ENCODE measurements at places on chromosomes 1 and 21.

GRCh38 chr1:109823543-109824348 lies 60.0 kb upstream of the EPS8L3 start:
- DNase-seq = peak; percentile 50

DNA sequence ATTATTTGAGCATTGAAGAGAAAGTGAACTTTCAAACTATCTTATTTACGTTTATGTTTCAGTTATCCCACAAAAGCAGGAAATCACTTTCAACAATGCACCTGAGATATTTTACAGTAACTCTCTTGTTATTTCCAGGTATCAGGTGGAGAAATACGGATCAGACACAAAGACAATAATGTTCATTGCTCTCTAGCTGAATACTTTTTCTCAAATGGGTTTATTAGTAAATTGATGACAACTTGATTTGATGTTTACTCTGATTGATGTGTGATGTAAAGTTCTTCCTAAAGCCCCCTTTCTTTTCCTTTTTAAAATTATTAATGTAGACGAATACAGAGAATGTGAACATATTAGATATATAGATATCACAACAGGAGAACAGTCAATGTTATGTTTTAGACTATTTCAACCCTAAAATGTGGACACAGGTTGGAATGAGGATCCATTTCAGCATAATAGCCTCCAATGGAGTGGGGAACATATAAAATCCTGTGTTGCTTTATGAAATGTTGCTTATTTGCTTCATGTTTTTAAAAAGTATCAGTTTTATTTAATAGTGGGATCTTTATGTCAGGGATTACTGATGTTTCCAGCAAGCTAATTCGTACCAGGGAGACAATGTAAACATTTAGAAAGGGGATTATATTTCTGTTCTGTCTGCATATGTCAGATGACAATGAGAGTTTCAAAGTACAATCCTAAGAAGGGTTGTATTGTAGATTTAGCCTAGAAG lies 1522.3 kb upstream of the TPTE start:
- DNase-seq = no peak

DNA sequence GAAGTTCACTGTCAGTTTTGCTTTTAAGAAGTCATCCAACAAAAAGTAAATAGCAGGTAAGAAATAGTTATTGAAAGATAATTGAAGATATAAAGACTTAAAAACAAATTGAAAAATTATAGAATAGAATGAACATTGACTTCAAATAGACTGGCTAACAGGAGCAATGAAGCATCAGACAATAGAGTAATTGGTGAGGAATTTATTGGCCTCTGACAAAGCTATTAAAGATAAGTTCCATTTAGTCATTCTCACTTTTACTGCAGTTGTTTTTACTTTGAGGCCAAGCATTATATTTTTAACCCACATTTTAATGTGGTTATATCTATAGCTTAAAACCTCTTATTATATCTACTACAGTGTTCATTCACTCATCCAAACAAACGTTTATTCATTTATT lies 228.8 kb upstream of the ADGRL2 start:
- no peak for DNase-seq

DNA sequence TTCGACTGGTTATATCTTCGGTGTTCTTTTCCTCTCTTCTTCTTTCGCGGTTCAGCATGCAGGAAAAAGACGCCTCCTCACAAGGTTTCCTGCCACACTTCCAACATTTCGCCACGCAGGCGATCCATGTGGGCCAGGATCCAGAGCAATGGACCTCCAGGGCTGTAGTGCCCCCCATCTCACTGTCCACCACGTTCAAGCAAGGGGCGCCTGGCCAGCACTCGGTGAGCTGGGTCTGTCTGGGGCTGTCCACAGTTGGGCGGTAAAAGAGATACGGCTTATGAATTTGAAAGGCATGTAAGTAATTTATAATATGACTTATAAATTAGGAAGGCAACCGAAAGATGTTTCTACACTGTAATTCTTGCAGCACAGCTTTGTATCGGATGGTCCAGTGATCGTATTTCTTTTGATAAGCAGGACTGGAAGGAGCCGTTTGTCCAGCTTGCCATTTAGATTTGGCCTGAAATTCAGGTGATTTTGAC lies 334 bp downstream of the CTH start:
- peak; percentile 18 for DNase-seq

- DNase-seq = no peak
These were observed 270.0 kb upstream of the VAMP3 start for GRCh38 chr1:7501084-7501491.

GRCh38 chr21:28133116-28133515 lies 859.6 kb downstream of the LTN1 start:
- no peak for DNase-seq

DNA sequence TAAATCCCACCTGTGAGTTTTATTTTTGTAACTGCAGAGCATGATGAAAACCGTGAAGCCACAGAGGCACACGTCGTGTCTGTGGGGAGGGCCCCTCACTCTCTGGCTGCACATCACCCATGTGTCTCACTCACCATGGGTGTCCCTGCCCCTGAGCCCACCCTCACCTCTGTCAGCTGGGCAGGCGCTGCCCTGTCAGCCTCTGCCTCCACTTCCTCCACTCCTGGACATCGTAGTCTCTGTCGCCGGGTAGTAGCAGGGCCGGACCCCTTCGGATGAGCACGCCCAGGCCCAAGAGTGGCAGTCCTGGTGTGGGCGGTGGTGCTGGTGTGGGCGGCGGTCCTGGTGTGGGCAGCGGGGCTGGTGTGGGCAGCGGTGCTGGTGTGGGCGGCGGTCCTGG lies 37.3 kb downstream of the COL18A1 start:
- no peak for DNase-seq

DNA sequence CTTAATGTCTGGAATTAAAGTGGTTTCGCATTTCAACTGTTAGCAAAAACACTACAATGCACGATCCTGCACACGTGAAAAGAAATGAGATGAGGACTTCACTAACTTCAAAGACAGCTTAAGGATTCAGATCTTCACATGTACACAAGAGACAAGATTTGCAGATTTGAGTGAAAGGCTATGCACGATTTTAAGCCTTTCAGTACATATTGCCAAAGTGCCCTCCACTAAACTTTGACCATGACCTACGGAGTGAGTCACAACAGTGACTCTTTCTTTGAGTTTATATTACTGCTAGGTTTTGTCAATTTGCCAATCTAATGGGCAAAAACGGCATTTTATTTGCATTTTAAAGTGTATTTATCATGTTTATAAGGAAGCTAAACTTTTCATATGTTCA lies 41.2 kb upstream of the CR1L start:
- DNase-seq = peak; percentile 37

DNA sequence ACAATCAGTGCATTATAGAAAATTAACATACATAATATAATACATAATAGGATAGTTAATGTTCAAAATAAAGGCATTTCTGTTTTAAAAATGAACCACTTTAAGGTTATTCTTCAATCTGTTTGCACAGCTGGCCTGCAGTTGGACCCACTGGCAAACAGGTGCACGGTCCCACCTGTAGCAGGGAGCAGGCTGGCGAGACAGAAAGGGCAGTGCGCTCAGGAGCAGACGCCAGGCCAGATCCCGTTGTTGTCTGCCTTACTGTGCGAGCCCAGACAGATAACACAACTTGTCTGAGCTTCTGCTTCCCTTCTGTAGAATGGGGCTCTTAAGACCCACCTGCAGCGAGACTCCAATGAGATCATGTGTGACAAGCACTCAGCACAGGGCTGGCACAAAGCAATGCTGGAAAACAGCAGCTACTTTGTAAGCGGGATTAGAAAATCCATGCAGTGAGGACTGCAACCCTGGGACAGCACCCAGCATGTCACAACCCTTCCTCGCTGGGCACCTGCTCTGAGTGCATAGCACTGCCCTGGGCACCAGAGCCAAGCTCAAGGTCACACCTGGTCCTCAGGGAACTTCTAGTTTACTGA lies 33.5 kb downstream of the VPS26C start:
- DNase-seq = no peak

GRCh38 chr1:36133484-36133883 lies 8.5 kb upstream of the COL8A2 start:
- no peak for DNase-seq

GRCh38 chr1:32870615-32871363 lies at the start of gene FNDC5:
FNDC5 (minus strand) TSS chr1:32870912.
- DNase-seq = no peak

GRCh38 chr1:30360753-30361152 lies 362.6 kb downstream of the MATN1 start:
- DNase-seq = no peak

DNA sequence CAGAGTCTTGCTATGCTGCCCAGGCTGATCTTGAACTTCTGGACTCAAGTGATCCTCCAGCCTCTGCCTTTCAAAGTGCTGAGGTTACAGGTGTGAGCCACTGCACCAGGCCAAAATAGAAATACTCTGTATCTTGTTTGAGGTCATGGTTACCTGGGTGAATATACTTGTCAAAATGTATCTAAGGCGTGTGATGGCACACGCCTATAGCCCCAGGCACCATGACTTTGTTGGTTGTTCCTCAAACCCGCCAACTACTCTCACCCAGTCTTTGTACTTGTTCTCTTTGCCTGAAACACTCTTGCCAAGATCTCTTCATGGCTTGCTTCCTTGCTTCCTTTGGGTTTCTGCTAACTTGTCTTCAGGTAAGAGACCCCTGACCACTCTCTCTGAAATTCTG lies 38.0 kb upstream of the RGS5 start:
- DNase-seq = no peak

- DNase-seq = no peak
These were observed 289.2 kb upstream of the DPYD start for GRCh38 chr1:98210064-98210463.

DNA sequence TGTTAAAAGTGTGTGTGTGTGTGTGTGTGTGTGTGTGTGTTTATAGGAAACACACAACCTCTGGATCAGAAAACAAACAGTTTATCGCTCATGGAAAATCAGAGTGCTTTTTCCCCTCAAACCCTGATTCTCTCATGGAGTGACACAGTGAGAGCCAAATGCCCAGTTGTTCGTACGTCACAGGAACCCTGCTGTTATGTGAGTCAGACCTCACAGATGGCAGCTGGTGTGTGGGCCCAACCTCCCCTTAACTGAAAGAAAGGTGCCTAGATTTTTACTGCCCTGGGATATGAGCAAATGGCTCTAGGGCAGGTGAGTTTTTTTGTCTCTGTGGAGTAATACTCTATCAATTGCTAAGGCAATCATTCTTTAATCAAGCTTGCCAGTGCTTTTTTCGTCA lies 1788.1 kb downstream of the BRINP3 start:
- DNase-seq = no peak

GRCh38 chr21:36606983-36607325 lies 92.0 kb upstream of the SIM2 start:
- DNase-seq = no peak

GRCh38 chr1:117826540-117827078 lies 102.8 kb downstream of the GDAP2 start:
- no peak for DNase-seq

- no peak for DNase-seq
These were observed 24.3 kb downstream of the STYXL2 start for GRCh38 chr1:167118188-167118587.

DNA sequence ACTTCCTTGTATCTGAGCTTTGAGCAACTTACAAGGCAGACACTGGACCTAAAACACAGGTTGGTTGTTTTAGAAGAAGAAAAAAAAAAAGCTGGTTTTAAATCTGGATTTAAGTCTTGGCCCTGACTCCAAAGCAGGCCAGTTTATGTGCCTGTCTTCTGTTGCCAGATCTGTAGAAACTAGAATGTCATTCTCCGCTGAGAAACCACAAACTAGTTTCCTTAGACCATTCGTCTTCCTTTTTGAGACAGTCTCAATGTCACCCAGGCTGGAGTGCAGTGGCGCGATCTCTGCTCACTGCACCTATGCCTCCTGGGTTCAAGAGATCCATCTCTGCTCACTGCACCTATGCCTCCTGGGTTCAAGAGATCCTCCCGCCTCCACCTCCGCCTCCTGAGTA lies 33.9 kb downstream of the APP start:
- no peak for DNase-seq

DNA sequence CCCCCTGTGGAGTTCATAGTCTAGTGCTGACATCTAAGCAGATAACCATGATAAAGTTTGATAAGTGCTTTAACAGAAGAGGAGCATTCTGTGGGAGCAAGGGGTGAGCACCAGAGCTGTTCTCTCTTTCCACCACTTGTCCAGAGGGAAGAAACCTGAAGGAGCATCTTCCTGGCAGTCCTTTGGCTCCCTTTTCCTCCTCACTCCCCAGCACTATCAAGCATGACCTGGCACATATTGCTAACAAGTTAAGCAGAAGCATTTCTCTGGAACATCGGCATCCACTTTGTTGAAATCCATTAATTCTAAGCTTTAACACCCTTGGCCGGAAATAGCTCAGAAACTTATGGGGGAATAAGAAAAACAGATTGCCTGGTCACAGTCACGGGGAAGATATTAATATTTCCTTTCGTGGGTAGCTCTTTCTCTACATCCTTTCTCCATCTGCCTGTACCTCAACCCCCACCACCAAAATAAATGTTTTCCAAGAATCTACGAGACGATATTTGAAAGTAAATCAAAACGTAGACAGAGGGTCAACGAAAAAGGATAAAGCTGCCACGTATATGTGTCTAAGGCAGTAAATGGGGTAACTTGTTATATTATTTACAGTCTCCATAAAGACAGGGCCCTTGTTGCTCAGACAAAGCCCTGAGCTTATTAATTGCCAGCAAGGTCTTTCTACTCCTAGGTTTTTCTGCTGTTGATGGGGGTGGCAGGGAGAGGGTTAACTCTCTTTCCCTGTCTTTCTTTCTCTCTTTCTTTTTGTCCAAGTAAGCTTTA lies 351.4 kb downstream of the NUF2 start:
- no peak for DNase-seq

DNA sequence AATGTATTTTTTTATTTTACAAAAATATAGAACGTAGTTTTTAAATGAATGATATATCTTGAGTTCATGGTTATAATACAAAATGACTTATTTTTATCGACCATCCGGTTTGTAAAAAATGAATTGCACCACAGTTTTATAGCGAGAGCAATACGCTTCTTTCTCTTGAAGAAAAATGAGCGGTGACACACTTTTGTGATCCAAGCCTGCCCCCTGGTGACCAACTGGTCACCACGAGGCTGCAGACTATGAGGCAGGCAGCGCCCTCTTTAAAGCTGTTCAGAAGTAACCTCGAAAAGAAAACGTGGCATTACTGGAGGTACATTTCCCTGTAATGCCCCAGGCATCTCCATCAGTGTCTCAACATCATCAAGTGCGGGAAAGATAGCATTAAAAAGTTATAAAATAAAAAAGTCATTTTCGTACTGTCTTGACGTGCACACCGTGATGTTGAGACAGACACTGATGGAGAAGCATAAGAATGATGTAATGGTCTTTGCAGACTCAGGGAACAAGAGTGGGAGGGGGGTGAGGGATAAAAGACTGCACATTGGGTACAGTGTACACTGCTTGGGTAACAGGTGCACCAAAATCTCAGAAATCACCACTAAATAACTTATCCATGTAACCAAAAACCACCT lies 734.2 kb upstream of the ADAMTS5 start:
- peak; percentile 29 for DNase-seq

- no peak for DNase-seq
These were observed 67.9 kb downstream of the SLC44A5 start for GRCh38 chr1:75542818-75543570.

DNA sequence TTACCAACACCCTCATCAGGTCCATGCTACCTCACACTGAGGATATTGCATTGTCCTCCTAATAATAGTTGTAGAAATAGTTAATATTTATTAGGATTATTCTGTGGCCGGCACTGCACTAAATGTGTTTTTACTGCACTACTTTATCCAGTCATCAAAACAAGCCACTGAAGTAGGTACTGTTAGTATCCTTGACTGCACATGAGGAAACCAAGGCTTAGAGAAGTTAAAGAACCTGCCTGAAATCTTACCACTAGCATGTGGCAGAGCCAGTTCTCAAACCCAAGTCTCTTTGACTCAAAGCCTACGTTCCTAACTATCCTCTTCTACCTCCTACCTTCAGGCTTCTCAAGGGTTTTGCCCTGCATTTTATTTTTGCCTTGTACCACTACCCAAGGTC lies 30.9 kb downstream of the FMO1 start:
- no peak for DNase-seq

Measured in HuH-7 (cell line).